NCI-H2081 treated with DMSO at 0.1 percent for 48 hours (cell line): ENCODE measurements at places on chromosomes 1 and 21.

GRCh38 chr1:16126743-16127515, 28.9 kb downstream of the EPHA2 start:
- DNase-seq: no peak

DNA sequence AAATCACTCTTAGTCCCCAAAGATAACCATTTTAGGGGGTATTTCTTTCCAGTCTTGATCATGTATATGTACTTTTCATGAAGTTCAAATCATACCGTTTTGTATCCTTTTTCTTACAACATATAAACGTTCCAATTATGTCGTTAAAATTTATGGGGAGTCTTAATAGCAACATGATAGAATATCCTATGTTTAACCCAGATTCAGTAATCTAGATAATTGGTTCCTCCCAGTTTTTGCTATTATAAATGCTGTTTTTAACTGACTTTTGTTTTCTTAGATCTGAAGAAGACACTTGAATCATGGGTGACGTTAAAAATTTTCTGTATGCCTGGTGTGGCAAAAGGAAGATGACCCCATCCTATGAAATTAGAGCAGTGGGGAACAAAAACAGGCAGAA, 3.1 kb downstream of the DHX9 start:
- no peak for DNase-seq

GRCh38 chr1:202205523-202206190, 12.1 kb downstream of the LGR6 start:
- no peak for DNase-seq

DNA sequence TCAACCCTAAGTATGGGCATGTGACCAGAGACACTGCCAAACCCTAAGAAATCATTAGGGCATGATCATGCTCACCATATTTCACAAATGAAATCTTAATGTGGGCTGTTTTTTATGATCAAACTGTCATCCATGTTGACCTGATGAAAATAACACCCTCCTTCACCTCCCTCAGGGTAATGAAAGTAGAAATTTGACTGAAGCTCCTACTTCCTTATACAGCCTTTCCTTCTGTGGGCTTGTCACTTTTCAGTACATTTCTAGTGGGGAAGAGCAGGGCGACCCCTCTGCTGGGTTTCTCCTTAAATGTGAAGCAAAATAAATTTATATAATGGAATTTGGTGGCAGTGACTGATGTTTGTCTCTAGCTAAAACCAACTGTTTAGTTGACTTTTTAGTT, 25.9 kb downstream of the IVNS1ABP start:
- no peak for DNase-seq

DNA sequence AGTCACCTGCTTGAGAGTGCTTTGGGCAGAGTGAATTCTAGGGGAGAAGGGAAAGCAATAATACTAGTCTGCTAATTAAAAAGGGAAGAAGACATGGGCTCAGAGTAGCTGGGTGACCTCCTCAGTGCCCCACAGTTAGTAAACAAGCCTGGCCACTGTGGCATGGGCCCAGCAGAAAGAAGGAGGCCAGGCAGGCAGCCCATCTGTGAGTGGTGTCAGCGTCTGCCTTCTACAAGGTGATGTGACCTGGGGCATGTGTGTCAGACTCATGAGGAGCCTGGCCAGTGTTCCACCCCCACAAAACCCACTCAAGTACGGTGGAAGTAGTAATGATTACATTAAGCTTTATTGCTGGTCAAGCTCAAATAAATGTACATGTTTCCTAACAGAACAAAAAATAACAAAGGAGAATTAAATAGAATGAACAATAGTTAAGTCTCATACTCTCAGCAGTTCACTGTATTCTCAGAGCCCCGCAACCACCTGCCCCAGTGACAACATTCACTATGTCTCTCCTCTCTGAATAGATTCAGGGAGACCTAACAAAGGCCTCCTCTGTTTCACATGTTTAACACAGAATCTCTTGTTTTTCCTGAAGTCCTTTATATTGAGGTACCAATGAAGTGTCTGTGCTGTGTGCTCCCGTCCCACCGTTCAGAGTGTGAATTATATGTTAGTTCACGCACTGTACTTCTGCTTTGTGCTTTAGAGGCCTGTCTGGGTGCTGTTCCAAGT, 32.5 kb downstream of the SLC22A15 start:
- no peak for DNase-seq

DNA sequence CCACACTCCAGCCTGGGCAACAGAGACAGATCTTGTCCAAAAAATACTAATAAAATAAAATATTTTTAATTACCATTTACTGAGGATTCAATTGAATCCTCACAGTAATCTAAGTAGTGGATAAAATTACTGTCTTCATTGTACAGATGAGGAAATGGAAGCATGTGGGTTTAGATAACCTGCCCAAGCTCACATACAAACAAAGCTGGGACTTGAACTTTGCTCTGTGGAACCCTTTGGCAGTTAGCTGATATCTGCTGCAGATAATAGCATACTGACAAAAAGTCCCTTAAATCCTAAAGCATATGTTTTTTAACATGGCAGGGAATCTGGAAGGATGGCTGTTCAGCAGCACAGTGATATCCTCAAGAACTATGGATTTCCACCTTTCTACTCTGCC, 130.9 kb upstream of the MROH9 start:
- DNase-seq: no peak

- no peak for DNase-seq
Observed at GRCh38 chr1:56095696-56096665, 483.4 kb downstream of the PLPP3 start.

DNA sequence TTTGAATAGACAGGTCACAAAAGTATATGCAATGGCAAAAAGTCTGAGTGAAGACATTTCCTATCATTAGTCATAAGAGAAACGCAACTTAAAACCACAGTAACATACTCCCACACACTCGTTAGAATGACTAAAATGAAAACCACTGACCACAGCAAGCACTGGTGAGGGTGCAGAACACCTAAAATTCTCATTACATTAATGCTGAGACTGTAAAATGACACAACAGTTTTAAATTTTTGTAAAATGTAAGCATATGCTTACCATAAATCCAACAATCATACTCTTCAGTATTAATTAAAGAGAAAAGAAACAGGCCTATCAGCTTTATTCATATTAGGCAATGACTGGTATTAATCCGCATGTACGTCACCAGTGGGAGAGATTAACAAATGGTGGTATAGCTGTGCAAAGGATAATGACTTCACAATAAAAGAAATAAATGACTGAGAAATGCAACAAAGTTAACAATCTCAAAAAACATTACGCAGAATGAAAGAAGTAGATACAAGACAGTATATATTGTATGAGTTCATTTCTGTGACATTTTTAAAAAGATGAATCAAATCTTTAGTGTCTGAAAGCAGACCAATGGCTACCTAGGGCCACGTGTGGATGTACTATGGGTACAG, 253.5 kb downstream of the AKT3 start:
- DNase-seq: no peak

- no peak for DNase-seq
Observed at GRCh38 chr1:24984800-24985522, 54.9 kb upstream of the RUNX3 start.

GRCh38 chr1:9705337-9706093, 54.0 kb downstream of the PIK3CD start:
- DNase-seq: no peak

DNA sequence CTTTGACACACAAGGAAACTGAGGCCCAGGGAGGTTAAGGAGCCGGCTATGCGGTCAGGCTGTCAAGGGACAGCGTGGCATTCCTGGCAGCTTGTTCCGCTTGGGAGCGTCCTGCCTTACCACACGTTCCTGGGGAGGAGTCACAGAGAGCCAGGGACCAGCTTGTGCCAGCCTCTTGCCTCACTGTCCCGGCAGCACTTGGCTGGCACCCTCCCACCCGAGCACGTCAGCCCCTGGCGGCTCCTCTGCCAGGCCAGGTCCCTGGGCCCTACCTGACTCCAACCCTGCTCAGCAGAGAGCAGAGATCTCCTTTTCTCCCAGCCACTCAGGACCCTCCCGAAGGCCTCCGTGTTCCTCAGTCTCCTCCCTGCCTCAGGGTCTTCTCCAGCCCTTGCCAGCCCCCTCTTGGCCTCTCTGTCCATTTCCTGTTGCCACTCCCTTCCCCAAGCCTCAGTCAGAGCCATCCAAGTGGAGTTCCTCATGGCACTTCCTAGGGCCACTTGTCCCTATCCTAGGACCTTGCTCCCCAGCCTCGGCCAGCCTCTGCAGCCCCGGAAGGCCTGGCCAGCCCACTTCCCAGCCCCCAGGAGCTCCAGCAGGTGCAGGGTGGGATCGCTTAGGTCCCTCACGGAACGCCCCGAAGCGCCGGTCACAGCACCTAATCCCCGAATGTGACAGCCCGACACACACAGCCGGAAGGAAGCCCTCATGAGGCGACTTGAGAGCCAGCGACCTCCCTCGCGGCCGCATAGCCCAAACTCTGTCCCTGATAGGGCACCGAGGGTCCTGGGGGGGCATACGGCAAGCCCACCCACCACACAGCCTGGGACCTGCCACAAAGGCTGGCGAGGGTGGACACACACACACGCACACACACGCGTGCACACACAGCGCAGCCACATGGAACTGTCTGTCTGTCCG, 130.3 kb downstream of the CASZ1 start:
- no peak for DNase-seq

DNA sequence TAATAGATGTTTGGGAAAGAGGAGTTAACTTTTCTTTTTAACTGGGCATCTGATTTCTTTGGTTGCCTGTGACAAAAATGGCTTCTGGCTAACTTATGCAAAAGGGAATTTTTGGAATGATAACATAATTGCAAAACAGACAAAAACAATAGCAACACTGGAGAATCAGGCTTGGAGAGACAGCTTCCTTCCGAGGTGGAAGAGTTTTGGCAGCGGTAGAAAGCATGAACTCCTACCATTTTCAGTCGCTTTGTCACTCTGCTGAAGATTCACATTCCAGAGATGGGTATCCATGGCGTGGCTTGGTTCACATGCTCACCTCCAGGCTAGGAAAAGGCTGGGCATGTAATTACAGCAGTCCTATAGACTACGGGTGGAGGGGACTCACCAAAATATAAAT, 17.2 kb upstream of the FGGY start:
- DNase-seq: no peak

- no peak for DNase-seq
Observed at GRCh38 chr1:38699330-38700076, 160.1 kb downstream of the RRAGC start.

DNA sequence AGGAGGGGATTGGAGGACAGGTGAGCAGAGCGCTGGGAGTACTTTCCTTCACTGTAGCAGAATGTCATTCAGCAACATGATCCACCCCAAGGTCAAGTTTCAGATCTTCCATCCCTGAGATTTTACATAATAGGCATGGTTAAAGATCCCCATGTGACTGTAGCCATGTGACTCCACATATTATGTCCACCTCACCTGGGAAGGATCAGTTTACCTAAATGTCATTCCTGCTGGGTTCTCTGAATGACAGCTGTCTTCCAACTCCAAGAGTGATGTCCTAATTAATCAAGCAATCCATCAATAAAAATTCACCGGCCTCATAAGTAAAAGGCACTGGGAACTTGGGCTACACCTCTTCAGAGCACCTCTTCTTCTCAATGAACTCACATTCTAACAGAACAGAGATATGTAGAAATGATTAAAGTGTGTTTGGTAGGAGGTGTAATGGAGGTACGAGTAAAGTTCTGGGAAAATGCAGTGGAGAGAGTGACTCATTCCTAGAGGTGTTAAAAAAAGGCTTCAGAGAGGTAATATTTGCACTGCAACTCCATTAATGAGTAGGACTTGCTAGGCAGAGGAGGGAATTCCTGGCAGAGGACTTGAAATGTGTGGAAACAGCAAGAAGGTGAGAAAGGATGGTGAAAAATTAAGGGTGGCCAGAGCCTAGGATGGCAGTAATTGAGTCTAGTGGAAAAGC, 22.2 kb upstream of the MAPKAPK2 start:
- no peak for DNase-seq

DNA sequence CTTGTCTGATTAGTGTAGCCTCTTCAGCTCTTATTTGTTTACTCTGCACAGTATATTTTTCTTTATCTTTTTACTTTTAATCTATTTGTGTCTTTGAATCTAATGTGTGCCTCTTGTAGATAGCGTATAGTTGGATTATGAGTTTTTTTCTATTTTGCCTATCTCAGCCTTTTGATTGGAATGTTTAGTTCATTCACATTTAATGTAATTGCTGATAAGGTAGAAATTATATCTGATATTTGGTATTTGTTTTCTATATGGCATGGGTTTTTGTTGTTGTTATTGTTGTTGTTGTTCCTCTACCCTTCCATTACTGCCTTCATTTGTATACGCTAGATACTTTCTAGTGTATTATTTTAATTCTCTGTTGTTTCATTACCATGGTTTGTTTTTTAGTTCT, 131.7 kb upstream of the GRIK3 start:
- no peak for DNase-seq

DNA sequence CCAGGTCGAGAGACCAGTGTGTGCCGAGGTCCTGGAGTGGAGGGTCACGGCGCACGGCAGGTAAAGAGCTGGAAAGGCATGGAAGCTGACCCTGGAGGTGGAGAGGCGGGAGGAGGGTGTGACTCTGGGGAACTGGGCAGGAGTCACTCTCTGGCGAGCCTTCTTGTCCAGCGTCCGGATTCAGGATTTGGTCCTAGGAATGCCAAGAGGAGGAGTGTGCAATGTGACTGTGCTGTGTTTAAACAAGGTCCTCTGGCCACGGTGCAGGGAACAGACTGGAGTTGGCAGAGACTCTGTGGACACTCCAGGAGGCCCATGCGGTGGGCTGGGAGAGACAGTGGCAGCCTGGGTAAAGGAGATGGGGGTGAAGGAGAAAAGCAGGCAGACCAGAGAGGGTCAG, 64.2 kb upstream of the CASZ1 start:
- DNase-seq: no peak

GRCh38 chr1:24111262-24111995, 506 bp downstream of the MYOM3 start:
- DNase-seq: no peak

- DNase-seq: no peak
Observed at GRCh38 chr1:70465911-70466310, 54.8 kb downstream of the CTH start.

DNA sequence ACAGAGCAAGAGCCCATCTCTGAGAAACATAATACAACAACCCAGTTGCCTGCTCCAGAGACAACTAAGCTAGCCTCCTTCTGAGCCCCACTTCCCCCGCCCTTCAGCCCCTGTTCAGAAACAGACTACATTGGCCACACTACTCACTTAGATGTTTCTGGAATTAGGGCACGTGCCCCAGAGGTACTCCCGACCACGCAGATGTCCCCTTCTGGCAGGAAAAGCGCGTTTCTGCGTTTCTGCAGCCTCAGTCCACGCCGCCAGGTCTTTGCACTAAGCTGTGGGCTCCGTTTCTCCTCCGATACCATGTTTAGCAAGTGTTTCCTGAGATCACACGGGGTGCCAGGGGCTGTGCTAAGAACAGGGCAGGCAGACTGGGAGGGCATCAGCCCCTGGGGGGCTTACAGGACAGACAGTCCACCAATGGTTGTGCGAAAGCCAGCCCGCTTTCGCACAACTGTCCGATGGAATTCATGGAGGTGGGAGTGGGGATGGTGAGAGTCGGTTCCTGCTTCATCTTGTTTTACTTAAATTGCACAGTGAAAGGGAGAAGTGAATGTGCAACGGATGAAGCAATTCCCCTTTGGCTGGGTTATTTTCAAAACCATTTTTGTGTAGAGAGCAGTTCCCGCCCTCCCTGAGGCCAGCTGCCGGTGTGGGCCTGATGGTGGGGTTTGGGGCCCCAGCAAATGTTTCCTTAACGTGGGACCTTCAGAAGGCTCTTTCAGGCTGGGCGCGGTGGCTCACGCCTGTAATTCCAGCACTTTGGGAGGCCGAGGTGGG, 2.7 kb downstream of the PIK3CD start:
- no peak for DNase-seq
